Lower lobe of right lung (tissue), 2 donors: ENCODE measurements at places on chromosomes 5 and 9. TPM values are rescaled to one million over a fixed set of nuclear protein-coding genes. Genes with fewer than 3 reads are reported as not detected.

Gene ANKDD1B
- total RNA-seq: 4.3 TPM

Gene ARL14EPL
- total RNA-seq: not detected

Gene FSTL4
- 1.9 TPM for total RNA-seq

Gene ADGRD2
- not detected for total RNA-seq

Gene PTGES
- 3.9 TPM for total RNA-seq

Gene ENTPD8
- total RNA-seq: 0.15 TPM

Gene FSD1L
- 7.2 TPM for total RNA-seq

DNA sequence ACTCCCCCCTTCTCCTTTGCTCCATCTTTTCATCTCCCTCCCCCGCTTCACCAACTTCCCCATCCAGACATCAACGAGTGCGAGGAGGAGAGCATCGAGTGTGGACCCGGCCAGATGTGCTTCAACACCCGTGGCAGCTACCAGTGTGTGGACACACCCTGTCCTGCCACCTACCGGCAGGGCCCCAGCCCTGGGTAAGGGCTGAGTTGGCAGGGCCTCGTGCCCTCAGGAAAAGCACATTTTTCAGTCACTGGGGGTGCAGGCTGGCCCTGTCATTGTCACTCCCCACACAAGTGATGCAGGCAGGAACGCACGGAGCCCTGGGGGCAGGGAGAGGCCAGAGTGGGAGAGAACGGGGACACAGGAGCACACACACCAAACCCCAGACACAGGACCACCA is 12.4 kb upstream of the ASS1 start:
- DNase-seq: no peak

DNA sequence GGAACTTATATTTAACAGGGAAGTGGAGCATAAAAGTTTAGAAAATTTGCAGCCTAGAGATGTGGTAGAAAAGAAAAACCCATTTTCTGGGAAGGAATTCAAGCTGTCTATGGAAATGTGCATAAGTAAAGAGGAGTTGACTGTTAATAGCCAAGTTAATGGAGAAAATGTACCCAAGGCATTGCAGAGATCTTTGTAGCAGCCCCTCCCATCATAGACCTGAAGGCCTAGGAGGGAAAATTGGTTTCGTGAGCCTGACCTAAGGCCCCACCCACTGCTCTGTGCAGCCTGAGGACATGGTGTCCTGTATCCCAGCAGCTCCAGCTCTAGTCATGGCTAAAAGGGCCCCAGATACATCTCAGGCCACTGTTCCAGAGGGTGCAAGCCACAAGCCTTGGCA is 772.4 kb upstream of the RIOK2 start:
- DNase-seq: no peak

- no peak for DNase-seq
These were observed 2.2 kb upstream of the JAK2 start for GRCh38 chr9:4982721-4983482.

GRCh38 chr5:129687941-129688340 is 60.0 kb upstream of the MINAR2 start:
- DNase-seq: no peak

DNA sequence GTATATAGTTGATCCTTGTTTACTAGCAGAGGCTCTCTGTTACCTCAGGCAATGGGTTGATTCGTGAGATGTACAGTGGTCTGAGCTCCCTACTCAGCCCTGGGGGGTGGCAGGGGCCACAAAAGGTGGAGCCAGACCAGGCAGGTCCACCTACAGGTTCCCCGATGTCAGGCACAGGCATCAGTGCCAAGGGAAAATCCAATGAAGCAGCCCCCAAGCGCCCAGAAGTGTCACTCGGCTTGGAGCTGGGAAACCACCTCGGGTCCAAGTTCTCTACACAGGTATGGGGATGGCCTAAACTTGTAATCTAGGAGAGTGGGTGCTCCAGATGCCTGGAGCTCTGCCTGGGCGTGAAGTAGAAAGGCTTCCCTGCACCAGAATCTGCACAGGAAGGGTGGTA is 188.8 kb downstream of the KIAA0825 start:
- no peak for DNase-seq

GRCh38 chr5:25362799-25363198 is 718.0 kb upstream of the CDH10 start:
- DNase-seq: no peak

GRCh38 chr5:154209591-154210081 is 19.1 kb downstream of the GALNT10 start:
- no peak for DNase-seq

DNA sequence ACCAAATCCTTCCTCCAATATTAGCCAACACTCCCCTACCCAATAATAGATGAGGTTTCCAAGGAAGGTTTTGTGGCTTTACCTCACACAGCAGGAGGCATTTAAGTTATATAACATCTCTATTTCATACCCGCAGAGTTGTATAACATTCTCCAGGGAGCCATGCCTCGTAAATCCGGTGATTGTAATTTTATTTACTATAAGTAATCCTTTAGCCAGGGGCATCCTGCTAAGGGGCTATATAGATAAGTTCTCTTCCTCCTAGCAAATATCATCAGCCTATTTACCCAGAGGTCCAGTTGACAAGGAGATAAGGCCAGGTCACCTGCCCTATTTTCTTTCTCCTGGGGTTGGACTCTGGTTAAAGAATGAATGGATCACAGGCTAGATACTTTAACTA is 2051.0 kb downstream of the EFNA5 start:
- no peak for DNase-seq

DNA sequence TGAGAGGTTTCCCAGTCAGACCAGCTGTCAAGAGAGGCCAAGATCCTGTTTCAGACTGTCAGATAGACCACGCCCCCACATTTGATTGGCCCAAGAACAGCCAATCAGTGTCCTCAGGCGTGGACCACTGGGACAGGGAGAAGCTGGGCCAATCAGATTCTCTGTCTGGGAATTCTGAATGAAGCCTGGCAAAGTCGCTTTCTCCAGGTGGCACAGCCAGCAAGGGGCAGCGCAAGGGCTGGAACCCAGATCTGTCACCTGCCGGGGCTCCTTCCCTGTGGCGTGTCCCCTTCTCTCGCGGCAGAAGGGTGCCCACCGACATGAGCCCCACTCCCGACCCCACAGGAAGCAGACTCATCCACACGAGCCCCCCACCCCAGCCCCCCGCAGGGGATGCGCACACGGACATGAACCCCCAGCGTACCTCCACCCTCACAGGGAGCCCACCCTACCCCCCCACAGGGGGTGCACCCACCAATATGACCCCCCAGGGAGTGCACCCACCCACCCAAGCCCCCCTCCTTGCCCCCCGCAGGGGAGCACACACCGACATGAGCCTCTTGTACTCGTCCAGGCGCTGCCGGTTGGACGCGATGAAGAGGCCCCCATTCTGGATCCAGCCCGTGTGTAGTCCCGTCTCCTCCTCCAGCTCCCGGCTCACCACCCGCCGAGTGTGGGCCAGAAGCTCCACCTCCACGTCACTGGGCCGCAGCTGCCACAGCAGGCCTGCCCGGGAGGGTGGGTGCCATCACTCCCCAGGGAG is 6.1 kb downstream of the SARDH start:
- DNase-seq: no peak

DNA sequence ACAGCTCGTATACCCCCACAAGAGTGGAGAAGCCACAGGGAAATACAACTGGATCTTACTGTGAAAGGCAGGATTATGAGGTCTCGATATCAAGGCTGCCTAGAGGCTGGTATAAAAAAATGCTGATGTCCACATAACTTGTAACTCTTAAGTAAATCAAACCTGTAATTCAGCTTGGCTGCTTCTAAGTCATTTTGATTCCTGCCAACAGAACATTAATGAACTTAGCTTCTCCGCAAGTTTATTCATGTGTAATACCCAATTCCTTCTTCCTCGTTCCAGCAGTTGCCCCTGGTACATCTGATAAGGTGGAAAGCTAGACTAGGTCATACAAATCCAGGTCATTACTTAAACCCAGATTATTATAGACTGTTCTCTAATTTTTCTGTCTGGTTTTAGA is 16.4 kb upstream of the SMIM15 start:
- DNase-seq: no peak

- DNase-seq: no peak
These were observed 214.4 kb downstream of the NSG2 start for GRCh38 chr5:174259696-174260420.

DNA sequence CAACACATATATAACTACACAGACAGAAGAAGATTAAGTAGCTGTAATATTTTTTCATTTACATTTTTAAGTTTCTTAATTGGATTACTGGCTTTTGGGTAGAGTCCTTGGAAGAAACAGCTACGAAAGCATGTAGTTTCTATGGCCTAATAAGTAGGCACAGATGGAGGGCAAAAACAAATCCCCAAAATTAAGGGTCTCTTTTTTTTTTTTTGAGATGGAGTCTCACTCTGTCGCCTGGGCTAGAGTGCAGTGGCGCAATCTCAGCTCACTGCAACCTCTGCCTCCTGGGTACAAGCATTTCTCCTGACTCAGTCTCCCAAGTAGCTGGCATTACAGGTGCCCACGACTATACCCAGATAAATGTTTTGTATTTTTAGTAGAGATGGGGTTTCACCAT is 27.1 kb upstream of the MTMR12 start:
- no peak for DNase-seq

DNA sequence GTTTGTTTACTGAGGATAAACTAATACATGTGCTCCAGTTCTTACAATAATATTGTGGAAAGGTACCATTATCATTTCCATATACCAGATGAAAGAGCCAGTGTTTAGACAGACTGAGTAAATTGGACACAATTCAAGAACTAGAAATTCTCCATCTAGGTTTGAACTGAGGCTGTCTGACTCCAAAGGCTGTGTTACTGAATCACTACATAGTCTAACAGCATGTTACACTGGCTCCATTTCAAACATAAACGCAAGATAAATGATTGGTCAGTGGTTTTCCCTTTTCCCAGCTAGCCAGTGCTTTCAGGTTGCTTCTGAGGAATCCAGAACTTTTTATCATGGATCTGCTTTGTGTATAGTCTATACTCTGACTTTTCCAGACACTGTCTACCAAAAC is 8.1 kb downstream of the SPDL1 start:
- DNase-seq: no peak

DNA sequence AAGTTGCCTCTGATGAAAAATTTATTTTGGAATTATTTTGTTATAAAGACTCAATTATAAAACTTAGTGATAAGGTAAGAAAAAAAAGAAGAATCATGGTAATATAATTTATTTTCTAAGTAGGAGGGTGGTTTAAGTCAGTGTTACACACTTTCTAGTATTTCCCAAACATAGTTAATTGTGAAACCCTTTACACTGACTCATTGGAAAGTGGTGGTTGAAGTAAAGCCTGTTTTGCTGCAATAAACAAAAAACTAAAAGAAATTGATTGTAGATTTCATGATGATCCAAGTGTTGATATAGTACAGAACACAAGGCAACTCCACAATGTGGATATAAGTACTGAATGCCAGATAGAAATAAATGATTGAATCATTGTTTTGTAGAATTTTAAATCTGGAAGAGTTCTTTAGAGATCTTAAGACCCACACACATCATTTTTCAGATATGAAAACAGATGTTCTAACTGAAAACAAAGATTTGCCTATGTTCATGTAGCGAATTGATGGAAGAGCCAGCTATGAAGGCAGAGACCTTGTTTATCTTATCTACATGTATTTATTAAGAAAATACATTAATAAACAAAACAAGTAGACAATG is 539.8 kb downstream of the PRELID2 start:
- no peak for DNase-seq

DNA sequence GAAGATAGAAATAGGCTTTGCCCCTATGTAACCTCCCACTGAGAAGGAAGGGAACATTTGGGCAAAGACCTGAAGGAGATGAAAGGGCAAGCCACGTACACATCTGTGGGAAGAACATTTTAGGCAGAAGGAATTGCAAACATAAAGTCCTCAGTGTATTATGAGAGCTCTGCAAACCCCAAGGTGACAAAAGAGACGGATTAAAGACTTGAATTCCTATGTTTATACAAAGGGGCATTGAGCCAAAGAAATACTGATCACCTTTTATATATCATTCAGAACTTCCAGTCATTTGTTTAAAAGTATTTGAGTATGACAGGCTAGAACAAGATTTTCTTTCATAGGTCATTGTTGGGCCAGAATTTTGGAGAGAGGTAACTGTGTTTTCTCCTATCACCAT is 90.2 kb upstream of the ATG10 start:
- DNase-seq: no peak

- no peak for DNase-seq
These were observed 178.2 kb upstream of the FBXL7 start for GRCh38 chr5:15321776-15322175.

- DNase-seq: no peak
These were observed 225.1 kb downstream of the DCP2 start for GRCh38 chr5:113201715-113202114.

GRCh38 chr9:125732562-125732961 is 14.6 kb upstream of the PBX3 start:
- no peak for DNase-seq

DNA sequence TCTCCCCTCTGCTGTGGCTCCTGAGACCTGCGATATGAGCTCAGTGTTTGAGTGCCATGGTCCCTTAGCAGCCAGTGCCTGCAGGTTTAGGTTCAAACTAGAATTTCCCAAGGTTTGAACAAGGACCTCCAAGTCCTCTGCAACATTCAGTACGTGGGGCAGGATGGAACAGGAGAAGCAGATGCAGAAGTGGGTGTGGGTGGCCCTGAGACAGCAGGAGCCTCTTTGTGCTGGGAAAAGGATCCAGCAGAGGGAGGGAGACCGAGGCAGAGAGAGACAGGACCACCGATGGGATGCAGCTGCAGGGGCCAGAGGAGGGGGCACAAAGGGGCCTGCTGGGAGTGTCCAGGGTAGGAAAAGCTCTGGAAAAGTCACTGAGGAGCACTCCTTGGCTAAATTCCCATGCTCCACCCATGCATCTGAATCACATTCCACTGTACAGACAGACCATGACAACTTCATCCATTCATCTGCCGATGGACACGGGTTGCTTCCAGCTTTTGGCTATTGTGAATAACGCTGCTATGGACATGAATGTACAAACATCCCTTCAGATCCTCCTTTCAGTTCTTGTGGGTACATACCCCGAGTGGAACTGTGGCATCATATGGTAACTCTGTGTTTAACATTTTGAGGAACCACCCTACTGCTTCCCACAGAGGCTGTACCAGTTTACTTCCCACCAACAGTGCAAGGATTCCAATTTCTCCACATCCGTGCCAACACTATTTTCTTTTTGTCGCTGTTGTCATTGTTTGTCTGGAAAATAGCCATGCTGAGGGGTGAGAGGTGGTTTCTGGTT is 26.7 kb upstream of the SUSD3 start:
- no peak for DNase-seq
